Amniotic epithelial cell (primary cell): ENCODE measurements at places on chromosomes 6 and 20.

- DNase-seq: no peak
These were observed 137.5 kb downstream of the GMPR start for GRCh38 chr6:16375843-16376242.

DNA sequence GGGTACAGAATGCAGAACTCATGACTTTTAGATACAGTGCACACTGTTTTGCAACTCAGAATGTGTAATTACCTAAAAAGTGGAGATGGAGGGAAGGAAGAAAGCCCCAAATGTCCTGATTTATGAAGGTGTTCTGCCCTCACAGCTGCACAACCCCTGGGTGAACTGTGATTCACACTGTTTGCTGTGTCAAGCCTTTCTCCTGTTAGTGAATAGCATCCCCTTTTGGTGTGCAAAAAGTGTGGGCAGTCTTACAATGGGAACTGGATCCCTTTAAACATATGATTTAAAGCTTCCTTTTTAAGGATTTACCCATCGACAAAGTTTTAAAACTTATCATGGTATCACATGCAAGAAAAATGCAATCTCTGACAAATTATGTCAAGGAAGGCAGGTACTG lies 633.4 kb upstream of the EPHA7 start:
- DNase-seq: peak; percentile 21

DNA sequence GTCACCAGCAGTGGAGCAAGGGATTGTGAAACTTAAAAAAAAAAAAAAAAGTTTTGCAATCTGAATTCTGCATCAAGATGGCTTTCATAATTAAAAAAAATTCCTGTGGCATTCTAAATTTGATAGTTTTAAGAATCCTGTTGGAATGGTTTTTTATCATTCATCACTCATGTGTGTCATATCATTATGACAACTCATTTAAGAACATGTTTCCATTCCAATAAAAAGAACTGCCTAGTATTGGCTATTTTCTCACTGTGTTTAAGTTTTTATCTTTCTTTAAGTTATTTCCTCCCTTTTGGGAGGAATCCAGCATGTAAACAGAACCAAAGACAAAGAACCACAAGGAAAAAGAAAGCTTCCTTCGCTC lies 26.2 kb upstream of the RHAG start:
- DNase-seq: peak; percentile 8

GRCh38 chr20:62977613-62978560 lies 25.4 kb downstream of the SLC17A9 start:
- DNase-seq: no peak

DNA sequence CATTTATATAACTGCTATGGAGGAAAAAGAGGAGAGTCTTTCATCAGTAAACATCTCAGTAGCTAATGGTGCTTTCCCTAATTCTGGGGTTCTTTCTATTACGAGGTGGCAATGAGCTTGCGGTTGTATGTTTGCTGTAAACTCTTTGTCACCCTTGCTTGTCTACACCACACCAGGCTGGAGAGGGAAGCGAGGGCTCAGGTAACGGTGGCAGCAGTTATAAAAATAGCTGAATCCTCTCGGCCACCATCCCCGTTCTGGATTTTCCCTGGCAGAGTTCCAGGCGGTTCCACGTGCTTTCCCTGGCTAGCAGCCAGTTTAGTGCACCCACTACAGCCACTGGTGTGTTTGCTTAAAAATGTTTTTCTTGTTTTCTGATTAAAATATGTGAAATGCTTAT lies 39.0 kb downstream of the MAS1 start:
- DNase-seq: no peak

DNA sequence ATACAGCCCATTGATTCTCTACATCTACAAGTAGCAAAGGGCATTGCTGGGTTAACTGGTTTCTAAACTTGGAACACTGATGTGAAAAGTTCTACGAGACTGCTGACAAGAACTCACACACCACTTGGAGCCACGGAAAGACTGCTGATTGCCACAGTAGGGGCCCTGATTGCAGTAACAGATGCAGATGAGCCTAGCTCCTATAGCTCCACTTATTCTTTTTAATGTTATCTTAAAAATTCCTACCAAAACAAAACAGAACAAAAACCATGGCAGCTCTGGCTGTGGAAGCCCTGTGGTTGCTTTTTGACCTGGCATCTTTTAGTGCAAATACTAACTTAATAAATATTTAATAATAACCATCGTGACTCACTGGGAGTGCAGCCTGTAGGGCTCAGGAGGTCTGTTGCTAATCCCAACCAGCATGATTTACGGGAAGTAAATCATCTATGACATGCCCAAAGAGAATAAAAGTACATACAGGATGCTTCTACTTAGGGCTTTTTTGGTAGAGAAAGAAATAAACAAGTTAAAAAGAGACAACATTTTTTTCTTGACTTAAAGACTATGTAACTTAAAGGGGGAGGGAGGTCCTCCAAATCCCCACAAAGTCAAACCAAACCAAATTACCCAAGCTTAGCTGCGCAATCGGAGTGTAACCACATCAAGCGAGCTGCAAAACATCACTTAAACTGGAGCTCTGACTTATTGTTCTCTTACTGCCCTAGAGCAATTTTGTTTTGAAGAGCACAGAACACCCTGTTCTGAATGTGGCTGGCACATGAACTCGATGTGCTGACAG lies 87.2 kb downstream of the FKBP5 start:
- DNase-seq: peak; percentile 99

DNA sequence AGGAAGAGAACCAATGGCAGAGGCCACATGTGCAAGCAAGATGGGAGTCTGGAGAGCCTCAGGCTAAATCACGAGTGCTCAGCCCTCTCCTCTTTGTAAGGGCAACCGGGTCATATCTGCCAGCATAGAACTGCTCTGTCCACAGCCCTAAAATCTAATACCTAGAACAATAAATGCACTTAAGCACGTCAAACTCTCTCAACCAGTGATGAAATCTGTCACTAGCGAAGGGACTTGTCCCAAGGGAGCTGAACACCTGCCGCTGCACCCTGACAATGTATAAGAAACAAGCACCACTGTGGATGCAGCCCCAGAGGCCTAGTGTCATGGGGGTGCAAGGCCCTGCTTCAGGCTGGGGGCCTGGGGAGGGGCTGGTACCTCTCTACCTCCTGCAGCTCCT lies 82.5 kb downstream of the PRL start:
- DNase-seq: no peak

GRCh38 chr6:43226192-43226851 lies 3.0 kb downstream of the DNPH1 start:
- no peak for DNase-seq

- DNase-seq: peak; percentile 15
These were observed 43.2 kb downstream of the PHIP start for GRCh38 chr6:79034865-79035264.

GRCh38 chr20:5596401-5597193 lies 153.6 kb upstream of the SHLD1 start:
- DNase-seq: peak; percentile 32

DNA sequence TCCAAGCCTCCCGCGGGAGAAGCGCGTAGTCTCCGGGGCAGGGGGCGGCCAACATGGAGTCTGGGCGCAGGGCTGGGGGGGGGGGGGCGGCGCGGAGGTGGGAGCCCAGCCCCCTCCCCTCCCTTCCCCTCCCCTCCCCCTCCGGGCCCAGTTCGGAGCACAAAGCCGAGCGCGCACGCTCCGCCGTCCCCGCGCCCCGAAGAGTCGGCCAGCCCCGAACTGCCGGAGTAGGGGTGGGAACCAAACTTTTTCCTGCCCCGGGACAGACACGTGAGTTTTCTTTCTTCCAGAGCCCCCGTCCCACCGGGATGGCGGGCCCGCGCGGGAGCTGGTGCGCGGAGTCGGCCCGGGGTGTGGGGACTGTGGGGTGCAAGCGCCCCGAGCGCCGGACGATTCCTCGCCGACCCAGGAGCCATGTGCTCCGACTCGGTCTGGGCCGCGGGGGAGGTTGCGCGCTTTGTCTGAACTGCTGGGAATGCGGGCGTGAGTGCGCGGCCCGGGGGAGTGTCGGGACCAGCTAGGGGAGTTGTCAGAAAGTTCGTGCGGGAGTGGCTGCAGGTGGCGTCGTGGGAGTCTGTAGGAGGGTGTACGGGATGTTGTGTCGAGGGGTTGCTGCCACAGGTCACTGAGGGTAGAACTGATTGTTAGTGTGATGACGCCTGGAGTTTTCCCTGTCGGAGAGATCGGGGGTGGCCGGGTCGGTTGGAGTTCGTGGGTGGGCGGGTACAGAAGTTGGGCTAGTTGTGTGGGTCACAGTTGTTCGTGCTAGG lies 1.2 kb downstream of the TGIF2 start:
- peak; percentile 78 for DNase-seq

- DNase-seq: peak; percentile 82
These were observed 3.4 kb upstream of the ZNF217 start for GRCh38 chr20:53597030-53597482.

- no peak for DNase-seq
These were observed 233.5 kb upstream of the QKI start for GRCh38 chr6:163180874-163181541.

- no peak for DNase-seq
These were observed 981 bp upstream of the TNF start for GRCh38 chr6:31574106-31575061.
